Activated CD4-positive, alpha-beta T cell treated with anti-CD3 and anti-CD28 coated beads for 24 hours (primary cell): ENCODE measurements at places on chromosomes 7 and 10.

GRCh38 chr10:130817674-130818073, 493.8 kb downstream of the TCERG1L start:
- no peak for DNase-seq

- no peak for DNase-seq
These were observed 39.9 kb upstream of the BNIP3 start for GRCh38 chr10:132021504-132022143.

DNA sequence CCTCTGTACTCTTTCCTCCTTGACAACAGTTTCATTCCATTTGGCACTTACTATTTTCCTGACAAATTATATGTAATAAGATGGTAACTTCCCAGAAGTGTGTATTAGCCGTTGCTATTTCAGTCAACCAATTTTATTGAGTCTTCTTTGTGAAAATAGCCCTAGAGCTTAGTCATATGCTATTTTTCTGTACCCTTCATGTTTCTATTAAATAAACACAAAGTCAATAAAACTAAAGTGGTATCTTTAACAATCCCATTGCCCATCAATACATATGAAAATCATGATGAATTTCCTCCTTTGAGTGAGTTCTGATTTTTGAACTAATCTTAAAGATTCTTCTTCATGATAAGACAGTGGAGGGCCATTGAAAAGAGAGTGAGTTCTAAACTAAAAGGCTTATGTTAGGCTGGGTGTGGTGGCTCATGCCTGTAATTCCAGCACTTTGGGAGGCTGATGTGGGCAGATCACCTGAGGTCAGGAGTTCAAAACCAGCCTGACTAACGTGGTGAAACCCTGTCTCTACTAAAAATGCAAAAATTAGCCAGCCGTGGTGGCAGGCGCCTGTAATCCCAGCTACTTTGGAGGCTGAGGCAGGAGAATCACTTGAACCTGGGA, 5.9 kb upstream of the MYPN start:
- DNase-seq = no peak

- DNase-seq = no peak
These were observed 80.4 kb upstream of the GARIN1A start for GRCh38 chr7:128591705-128592104.

- no peak for DNase-seq
These were observed 62.4 kb downstream of the MICU1 start for GRCh38 chr10:72563327-72563932.

DNA sequence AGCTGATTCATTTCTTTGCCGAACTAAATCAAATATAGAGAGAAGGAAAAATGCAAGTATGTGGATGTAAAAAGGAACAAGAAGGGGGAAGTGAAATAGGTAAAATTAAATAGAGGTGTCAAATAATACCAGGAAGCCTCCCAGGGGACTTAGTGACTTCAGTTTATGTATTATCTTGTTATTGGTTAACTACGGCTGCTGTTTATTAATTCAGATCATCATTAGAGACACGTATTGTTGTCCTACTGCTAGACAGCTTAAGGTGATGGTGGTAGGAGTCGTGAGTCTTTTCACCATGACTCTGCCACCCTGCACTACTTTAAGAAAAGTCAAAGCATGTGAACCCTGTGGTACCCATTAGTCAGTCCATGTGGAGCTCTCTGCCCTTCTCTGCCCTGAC, 289.1 kb downstream of the PRKG1 start:
- no peak for DNase-seq

GRCh38 chr7:604884-605531, 85.4 kb upstream of the PDGFA start:
- no peak for DNase-seq

- no peak for DNase-seq
These were observed 304.0 kb upstream of the ETV1 start for GRCh38 chr7:14293434-14293833.

DNA sequence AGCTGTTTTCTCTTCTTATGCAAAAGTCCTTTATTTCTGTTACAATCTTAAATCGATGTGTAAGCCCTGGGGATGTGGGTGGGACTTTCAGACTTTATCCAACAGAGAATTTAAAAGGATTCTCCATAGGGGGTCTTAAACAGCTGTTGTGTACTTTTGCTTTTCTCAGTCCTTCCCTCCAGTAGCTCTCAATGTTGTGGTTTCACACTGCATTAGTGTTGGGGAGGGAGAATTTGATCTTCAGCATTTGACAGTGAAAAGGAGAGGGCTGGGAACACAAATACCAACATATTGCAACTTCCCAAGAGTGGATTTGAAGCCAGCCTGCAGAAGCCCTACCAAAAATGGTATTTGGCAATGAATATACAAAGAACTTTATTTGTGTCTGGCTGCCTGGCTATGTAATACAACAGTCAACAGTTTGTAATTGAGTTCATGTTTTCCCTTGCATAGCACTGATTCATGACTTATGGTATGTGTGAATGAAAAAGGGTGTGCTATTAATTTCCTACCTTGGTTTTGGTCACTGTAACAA, 80.1 kb upstream of the CAPZA2 start:
- DNase-seq = no peak

GRCh38 chr10:89644691-89644966, 413 bp downstream of the PANK1 start:
- no peak for DNase-seq

- DNase-seq = no peak
These were observed 372.3 kb upstream of the MYO3A start for GRCh38 chr10:25561758-25562157.

DNA sequence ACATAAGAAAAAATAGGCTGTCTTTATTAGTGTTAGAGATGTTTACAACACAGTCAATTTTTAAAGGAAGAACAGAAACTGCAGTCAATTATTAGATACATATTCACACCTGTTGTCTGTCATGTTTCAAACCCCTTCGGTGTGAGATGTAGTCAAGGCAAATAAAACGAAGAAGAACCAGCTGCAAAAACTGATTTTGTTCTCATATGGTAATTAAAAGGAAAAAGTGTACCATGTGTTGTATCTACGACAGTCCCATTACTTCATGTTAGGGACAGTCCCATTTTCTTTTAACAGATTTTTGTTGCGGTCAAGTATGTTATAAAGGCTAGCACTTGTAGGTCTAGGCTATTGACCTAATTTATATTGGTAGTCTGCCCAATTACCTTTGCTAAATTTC, 149.4 kb downstream of the LRRN3 start:
- DNase-seq = no peak

- no peak for DNase-seq
These were observed 302.6 kb upstream of the SP4 start for GRCh38 chr7:21125297-21125696.

- no peak for DNase-seq
These were observed 18.5 kb downstream of the SEPTIN7 start for GRCh38 chr7:35819310-35819709.

DNA sequence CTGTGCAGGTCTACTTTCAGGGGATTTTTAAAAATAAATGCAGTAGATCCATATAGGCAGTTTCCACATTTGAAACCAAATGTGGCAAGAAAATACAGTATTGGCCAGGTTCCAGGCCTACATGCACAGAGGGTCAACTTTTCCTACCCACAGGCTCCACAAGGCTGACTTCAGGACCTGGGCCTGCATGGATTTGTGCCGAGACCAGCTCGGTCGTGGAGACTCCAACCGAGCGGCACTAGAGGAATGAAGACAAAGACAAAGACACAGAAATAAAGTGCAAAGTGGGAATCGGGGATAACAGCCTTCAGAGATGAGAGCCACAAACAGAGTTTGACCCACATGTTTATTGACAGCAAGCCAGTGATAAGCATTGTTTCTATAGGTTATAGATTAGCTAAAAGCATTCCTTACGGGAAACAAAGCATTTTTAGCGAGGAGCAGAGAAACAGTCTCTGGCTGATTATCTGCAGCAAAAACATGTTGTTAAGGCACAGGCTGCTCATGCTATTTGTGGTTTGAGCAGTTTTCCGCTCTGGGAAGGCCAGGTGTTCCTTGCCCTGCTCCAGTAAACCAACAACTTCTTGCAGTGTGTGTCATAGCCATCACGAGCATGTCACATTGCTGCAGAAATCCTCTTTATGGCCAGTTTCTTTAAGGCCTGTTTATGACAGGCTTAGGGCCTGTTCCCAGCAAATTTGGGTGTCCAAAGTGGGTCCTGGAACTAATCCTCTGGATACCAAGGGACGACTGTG, 52.6 kb downstream of the ZNF37A start:
- no peak for DNase-seq

- DNase-seq = no peak
These were observed 792.6 kb upstream of the C7orf33 start for GRCh38 chr7:147798001-147798400.

- DNase-seq = no peak
These were observed 31.1 kb downstream of the CAMK2G start for GRCh38 chr10:73843261-73843660.

DNA sequence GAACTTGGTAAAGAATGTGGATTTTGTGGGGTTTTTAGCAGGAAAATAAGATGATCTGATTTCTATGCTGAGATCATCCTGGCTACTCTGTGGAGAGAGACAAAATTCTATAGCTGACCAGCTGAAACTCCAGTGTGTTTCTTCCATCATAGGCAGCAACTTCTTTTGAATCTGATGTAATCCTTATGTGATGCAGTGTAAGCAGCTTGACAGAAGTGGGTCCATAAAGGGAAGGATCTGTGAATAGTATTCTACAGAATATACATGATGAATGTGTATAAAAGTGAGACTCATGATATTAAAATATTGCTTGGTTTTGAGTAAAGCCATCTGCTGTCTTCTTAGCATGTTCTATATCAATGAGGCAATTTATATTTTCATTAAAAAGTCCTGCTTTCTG, 4.4 kb downstream of the MYO3A start:
- DNase-seq = no peak

DNA sequence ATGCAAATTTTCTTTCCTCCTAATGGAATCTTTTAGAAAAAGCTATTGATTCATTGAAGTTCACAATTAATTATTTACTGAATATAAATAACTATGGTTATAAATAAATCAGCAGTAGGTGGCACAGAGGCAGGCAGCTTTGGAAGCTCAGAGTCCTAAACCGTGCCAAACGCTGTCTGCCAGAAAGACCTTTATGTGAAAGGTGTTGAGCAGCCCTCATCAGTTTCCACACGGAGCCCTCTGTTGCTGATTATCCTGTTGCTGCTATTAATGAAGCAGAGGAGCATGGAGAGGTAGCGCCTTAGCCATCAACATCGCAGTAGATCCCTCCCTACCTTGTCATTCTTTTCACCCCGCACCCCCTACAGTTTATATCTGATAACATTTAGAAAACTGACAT, 51.0 kb downstream of the RTKN2 start:
- no peak for DNase-seq

DNA sequence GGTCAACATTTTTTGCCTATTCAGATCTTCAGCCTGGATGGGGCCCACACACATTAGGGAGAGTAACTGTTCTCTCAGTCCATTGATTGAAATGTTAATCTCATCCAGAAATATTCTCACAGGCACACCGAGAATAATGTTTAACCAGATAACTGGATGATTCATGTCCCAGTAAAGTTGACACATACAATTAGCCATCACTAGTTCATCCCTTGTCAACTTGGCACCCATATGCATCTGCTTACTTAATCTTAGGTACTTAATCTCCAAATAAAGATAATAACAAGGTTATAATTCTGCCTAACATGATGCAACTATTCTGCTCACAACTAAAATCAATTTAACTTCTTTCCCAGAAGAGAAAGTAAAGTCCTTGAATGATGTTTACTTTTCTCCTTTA, 502.6 kb downstream of the ADRA2A start:
- no peak for DNase-seq

GRCh38 chr7:96088579-96088978, 233.3 kb downstream of the SLC25A13 start:
- no peak for DNase-seq
